Kidney epithelial cell (primary cell): ENCODE measurements at places on chromosomes 12 and 14. TPM values are rescaled to one million over a fixed set of nuclear protein-coding genes. Genes with fewer than 3 reads are reported as not detected.

DNA sequence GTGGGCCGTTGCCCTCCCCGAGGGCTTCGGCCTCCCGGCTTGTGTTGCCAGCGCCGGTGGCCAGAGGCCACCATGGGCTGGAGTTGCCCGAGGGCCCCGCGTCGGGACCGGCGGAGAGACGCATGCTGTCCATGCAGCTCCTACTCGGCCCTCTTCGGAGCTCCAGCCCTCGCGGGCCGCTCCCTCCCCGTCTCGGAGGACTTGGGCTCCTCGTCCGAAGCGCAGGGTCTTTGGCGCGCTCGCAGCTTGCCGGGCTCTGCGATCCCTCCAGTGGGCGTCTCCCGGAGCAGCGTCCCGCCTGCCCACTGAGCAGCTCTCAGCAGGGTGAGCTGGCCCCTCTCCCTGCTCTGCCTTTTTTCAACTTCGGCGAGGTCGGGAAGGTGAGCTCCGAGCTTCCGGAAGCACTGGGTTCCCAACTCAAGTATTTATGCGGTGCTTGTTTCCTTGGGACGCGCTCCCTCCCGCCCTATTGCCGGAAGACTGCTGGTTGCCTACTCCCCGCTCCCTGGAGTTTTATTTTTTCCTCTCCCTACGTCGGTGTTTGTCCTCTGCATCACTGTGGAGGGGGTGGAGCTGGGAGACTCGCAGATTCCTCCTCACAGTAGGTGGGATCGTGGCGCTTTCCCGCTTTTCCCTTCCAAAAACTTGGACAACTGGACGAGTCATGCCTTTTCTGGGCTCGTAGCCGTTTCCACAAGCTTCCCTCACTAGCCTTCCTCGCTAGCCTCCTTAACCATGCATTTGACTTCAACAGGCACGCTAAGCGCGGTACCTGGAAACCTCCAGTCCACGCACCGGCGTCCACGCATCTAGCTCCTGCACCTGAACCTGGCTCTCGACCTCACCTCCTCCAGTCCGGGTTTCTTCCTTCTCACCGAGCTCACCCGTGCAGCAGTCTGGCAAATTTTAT, at the start of gene AVPR1A:
TSS of gene AVPR1A (minus strand) at position 489 of the 910 bp plus-strand sequence. CDS start at position 124, 365 bp downstream.
- no peak for DNase-seq

- no peak for DNase-seq
Measured at GRCh38 chr12:31729705-31730104, 884 bp upstream of the AMN1 start.

DNA sequence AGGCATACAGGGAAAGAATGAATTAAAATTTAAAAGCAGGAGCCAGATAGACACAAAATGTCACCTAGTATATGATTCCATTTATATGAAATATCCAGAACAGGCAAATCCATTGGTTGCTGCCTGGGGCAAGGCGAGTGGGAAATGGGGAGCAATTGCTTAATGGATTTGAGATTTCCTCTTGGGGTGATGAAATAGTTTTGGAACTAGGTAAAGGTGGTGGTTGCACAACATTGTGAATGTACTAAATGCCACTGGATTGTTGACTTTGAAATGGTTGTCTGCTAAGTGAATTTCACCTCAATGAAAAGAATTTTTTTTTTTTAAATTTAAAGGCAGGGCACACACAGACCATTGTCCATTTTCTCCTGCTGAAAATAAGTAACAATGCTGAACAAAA, 61.9 kb downstream of the ABCC9 start:
- no peak for DNase-seq

Gene SIX6
- not detected in 2 replicates for total RNA-seq

Gene SERPINA9
- total RNA-seq = not detected in 2 replicates
